Peyer's patch (tissue), 4 donors: ENCODE measurements at places on chromosomes 12 and 14. TPM values are rescaled to one million over a fixed set of nuclear protein-coding genes. Genes with fewer than 3 reads are reported as not detected.

GRCh38 chr12:69704357-69704756 lies 5.3 kb upstream of the BEST3 start:
- no peak overlapping the region for H3K27ac ChIP-seq
- no peak for DNase-seq
- no peaks in the 10 kb centered on the region for H3K4me1 ChIP-seq
- H3K4me3 ChIP-seq, result no peak overlapping the region
- H3K36me3 ChIP-seq, result no peaks in the 10 kb centered on the region
- no peaks in the 10 kb centered on the region for H3K27me3 ChIP-seq

- H3K4me3 ChIP-seq, result no peak overlapping the region
- H3K27ac ChIP-seq, result no peak overlapping the region
- DNase-seq, result no peak
- no peaks in the 10 kb centered on the region for H3K27me3 ChIP-seq
- H3K4me1 ChIP-seq, result peaks cover 32% of the 10 kb centered on the region
Observed at GRCh38 chr12:51242120-51242519, 3.5 kb downstream of the DAZAP2 start.

- DNase-seq, result no peak
- no peaks in the 10 kb centered on the region for H3K36me3 ChIP-seq
- H3K27me3 ChIP-seq, result no peaks in the 10 kb centered on the region
- H3K27ac ChIP-seq, result no peak overlapping the region
- no peaks in the 10 kb centered on the region for H3K4me1 ChIP-seq
- H3K4me3 ChIP-seq, result no peak overlapping the region
Observed at GRCh38 chr12:60070552-60070951, 474.7 kb downstream of the SLC16A7 start.

DNA sequence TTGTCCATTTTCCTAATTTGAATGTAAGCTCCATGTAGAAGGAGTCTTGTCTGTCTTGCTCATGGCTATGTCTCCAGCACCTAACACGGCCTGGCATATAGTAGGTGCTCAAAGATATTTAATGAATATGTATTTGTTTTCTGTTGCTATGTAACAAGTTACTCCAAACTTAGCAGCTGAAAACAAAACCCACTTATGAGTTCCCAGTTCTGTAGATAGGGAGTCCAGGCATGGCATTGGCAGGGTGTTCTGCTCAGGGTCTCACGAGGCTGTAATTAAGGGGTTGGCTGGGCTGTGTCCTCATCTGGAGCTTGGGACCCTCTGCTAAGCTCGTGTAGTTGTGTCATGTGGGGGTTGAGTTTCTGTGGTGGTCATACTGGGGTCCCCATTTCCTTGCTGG lies 106.0 kb downstream of the AACS start:
- no peaks in the 10 kb centered on the region for H3K4me1 ChIP-seq
- no peaks in the 10 kb centered on the region for H3K36me3 ChIP-seq
- DNase-seq, result no peak

The OTUB2 gene
- total RNA-seq, result not detected

The DNAJC22 gene
- 56.7 TPM for total RNA-seq
